Activated CD4-positive, alpha-beta T cell treated with anti-CD3 and anti-CD28 coated beads, Interleukin-2, Interleukin-6, amounts not matched to agents 100 ng/mL and 50 ng/mL, durations not matched to agents 16 hours and 8 hours (primary cell): ENCODE measurements at places on chromosomes 11 and 22.

DNA sequence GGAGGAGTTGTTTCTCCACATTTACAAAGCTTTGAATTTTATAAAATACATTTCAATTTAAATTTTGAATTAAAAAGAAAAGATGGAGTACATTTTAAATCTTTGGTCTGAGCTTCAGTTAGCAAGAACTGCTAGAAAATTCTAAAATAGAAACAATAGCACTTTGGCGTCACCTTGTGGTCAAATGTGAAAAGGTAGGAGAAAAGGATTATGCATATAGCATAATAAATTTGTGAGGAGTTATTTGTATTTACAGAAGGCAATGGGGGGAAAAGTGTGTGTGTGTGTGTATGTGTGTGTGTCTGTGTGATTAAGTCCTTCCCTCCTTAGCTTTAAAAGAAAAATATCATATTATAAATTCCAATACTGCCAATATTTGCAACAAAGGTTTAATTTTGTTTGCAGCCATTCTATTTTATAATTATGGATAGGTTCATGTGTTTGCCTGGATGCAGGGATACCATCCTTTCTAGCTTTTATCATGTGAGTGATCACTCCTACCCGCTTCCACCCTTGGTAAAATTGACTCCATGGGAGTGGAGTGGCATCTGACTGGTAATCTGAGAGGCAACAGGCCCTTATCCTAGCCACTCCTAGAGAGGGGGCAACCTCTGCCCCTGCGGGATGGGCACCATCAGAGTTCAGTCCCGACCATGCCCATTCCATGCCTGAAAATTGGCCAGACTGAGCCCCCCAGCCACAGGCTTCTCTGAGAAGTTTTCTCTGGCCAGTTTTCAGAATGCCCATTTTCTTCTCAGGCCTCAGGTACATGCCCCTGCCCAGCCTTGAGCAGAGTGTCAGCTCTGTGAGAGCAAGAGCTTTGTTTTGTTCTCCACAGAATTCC lies 13.6 kb upstream of the LGR4 start:
- DNase-seq = peak; percentile 60

DNA sequence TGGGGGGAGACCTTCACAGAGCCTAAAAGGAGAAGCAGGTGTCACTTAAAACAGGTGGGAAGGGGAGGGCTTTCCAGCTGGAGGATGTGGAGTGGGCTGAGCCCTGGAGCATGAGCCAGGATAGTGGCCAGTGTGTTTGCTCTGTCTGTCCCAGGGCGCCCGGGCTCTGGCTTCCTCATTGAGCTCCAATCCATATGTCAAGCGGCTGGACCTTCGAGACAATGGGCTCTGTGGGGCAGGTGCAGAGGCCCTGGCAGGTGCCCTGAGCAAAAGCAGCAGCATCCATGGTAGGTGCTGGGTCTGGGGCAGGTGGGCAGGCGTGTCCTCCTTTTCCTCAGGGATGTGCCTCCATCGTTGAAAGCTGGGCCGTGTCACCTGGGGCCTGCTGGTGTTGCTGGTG lies 2.0 kb downstream of the LRRC74B start:
- DNase-seq = no peak

- no peak for DNase-seq
Measured at GRCh38 chr11:120129570-120129969, 8.3 kb downstream of the TRIM29 start.

DNA sequence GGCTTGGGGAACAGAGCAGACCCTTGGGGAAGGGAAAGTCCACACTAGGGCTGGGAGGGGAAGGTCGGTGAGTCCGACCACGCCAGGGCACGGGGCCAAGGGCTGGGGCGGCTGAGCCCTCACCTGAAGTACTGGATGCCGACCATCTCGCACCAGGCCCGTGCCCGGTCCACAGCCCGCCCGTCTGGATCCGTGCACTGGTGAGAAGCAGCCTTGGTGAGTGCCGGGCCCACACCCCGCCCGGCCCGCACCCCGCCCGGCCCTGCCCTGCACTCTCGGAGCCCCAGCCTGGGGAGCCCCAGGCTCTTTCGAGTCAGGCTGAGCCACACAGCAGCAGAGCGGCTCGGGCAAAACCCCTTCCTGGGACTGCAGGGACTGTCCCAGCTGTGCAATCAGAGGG lies 1.9 kb upstream of the BAIAP2L2 start:
- no peak for DNase-seq

DNA sequence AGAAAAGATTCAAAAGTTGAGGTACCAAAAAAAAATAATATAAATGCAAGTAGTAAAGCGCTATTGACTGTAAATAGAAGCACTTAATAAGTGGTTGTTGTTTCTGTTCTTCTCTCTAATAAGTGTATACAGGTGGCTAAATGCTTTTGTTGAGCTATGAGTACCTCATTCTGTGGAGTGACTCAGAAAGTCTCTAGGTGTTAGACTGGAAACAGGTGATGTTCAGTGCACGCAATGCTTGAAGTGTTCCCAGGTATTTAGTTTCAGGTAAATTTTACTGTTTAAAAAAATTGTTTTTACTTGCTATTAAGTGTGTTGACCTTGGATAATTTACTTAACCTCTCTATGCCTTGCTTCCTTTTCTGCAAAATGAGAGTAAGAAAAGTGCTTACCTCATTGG lies 24.2 kb downstream of the POU2AF3 start:
- no peak for DNase-seq

DNA sequence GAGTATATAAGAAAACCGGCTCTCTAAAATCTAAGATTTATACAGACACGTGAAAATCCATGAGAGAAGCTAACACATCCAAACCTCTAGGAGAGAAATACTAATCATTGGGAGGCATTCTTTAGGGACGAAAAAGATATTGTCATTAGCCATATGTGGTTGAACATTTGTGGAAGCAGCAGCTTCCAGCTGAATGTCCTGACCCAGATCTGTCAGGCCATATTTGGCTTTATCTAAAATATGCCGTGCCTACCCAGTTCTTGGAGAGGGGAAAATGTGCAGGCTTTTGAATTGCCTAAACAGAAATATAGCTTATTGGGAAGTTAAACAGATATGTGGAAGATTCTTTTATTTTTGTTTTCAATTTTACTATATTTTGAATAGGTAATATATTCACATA lies 6.4 kb downstream of the CCDC89 start:
- no peak for DNase-seq

GRCh38 chr11:64845129-64845775 lies 799 bp upstream of the CDC42BPG start:
- DNase-seq = no peak

- no peak for DNase-seq
Measured at GRCh38 chr11:1819074-1819473, 15.7 kb upstream of the SYT8 start.

DNA sequence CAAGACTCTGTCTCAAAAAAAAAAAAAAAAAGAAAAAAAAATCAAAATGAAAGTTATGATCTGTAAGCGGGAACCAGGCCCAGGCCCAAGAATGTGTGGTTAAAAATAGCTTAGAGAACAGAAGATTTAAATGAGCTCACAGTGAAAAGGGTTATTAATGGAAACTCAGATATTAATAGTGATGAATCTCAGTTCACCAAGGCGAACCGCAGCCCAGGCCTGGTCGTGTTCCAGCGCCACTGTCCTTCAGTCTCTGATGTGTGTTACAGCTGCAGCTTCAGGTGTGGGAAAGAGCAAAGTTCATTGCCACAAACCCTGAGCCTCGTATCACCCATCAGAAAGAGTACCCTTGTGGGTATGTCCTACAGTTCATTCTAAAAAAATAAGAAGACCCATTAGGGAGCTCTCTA lies 107.1 kb downstream of the GAB2 start:
- DNase-seq = no peak

DNA sequence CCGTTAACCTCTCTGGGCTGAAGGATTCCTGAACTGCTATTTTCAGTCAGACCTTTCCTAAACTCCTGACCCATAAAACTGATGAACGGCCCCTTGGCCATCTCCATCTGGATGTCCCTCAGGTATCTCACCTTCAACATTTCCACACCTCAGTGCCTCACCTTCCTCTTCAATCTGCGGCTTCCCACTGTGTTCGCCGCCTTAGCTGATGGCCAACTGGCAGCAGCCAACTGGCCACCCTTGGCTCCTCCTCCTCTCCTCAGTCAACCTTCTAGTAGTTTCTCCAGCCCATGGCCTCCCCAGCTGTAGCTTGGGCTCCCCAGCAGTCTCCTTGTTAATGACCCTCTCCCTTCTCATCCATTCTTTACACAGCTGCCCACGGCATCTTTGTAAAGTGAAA lies 55.0 kb upstream of the PHOX2A start:
- no peak for DNase-seq

- no peak for DNase-seq
Measured at GRCh38 chr11:62446091-62446490, 27.3 kb downstream of the SCGB1A1 start.

GRCh38 chr22:46812034-46812605 lies 49.7 kb downstream of the TBC1D22A start:
- no peak for DNase-seq

GRCh38 chr22:50582493-50583293 lies at the start of gene CHKB:
Gene CHKB, minus strand, starts transcription at chr22:50582849. Its CDS starts 68 bp downstream, at chr22:50582781.
- DNase-seq = peak; percentile 100

DNA sequence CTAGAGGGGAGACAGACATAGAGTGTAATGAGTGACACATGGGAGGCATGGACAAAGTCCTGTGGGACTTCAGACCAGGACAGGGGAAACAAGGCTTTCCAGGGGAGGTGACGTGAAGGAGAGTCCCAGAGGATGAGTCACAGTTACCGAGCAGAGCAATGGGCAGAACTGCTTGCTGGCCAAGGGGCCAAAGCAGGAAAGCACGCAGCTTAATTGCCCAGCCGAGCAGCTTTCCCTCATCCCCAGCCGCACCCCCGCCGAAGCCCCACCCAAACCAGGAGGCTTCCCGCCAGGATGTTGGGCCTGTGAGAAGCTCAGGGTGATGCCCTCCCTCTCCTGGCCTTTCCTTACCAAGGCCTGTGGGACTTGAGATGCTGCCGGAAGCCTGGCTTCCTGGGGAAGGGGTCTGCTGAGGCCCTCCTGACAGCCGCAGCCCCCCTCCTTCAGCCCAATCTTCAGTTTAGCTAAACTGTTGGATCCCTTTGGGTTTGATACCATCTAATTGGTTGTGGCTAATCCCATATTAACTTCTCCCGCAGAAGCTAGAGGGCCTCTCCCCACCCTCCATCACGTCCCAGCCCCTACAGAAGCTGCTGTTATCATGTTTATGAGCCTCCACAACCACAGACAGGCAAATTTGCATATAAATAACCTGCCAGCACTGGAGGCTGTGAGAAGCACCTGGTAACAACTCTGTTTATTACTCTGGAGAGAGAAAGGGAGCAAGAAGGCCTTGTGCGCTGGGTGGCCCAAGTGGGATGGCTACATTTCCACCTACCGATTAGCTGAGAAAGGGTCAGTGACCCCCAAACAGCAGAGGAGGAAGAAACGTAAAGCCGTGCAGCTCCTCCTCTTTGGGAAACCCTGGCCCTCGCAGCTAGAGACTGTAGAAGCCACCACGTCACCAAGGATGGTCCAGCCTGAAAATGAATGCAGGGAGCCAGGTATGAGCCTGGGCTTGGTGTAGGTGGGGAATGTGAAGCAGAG lies 80.0 kb downstream of the TRIM29 start:
- DNase-seq = no peak

- DNase-seq = peak; percentile 58
Measured at GRCh38 chr11:2092956-2093412, 46.2 kb downstream of the IGF2 start.

DNA sequence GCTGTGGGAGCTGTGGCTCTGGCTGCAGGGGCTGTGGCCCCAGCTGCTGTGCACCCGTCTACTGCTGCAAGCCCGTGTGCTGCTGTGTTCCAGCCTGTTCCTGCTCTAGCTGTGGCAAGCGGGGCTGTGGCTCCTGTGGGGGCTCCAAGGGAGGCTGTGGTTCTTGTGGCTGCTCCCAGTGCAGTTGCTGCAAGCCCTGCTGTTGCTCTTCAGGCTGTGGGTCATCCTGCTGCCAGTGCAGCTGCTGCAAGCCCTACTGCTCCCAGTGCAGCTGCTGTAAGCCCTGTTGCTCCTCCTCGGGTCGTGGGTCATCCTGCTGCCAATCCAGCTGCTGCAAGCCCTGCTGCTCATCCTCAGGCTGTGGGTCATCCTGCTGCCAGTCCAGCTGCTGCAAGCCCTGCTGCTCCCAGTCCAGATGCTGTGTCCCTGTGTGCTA lies 514 bp downstream of the KRTAP5-9 start:
- no peak for DNase-seq

- no peak for DNase-seq
Measured at GRCh38 chr11:112997857-112998466, 36.7 kb downstream of the NCAM1 start.

DNA sequence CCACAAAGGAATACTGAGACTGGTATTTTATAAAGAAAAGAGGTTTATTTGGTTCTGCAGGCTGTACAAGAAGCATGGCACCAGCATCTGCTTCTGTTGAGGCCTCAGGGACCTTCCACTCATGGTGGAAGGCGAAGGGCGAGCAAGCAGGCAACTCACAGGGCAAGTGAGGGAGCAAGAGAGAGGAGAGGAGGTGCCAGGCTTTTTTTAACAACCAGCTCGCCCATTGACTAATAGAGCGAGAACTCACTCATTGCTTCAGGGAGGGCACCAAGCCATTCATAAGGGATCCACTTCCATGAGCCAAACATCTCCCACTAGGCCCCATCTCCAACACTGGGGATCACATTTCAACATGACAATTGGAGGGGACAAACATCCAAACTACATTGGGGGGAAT lies 1.2 kb downstream of the PTS start:
- DNase-seq = peak; percentile 13

GRCh38 chr22:46428171-46428570 lies 92.7 kb downstream of the TRMU start:
- DNase-seq = no peak
